ENCODE measurements at places on chromosomes 7 and 10.

- peak; percentile 37 for DNase-seq
Measured at GRCh38 chr7:24587853-24588252, 14.6 kb downstream of the PALS2 start.

DNA sequence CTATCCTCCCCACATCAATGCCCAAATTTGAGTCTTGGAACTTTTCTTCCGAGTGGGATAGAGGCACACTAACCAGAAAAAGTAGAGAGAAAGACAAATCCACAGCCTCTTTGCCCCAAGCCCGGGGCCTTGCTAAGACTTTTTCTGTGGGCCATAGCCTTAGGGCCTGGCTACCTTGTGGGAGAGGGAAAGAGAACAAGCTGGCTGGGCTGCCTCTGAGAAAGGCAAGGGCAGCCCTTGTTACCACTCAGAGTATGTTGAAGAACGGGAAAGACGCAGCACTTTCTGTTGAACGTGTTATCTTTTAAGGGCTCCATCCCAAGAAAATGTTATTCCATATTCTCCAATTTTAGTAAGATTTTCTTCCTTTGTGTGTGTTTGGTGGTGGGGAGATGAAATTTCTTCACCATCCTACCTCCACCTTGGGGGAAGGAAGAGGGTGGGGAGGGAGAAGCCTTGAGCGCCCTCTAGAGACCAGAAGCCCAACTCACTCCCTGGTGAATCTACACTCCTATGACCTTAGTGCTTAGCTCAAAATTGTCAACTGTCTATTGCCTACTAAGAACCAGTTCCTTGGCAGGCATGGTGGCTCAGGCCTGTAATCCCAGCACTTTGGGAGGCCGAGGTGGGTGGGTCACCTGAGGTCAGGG lies 3.9 kb upstream of the NRF1 start:
- peak; percentile 11 for DNase-seq

DNA sequence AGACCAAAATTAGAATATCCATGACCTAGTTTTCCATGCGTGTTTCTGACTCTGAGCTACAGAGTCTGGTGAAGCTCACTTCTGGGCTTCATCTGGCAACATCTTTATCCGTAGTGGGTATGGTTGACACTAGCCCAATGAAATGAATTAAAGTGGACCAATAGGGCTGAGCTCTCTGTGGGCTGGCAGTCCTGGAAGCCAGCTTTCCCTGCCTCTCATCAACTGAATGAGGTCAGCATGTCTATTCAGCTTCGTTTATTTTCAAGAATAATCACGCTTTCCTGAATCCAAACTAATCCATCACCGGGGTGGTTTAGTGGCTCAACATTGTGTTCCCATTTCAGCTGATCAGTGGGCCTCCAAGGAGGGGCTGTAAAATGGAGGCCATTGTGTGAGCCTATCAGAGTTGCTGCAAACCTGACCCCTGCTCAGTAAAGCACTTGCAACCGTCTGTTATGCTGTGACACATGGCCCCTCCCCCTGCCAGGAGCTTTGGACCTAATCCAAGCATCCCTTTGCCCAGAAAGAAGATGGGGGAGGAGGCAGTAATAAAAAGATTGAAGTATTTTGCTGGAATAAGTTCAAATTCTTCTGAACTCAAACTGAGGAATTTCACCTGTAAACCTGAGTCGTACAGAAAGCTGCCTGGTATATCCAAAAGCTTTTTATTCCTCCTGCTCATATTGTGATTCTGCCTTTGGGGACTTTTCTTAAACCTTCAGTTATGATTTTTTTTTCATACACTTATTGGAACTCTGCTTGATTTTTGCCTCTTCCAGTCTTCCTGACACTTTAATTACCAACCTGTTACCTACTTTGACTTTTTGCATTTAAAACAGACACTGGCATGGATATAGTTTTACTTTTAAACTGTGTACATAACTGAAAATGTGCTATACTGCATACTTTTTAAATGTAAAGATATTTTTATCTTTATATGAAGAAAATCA lies 35.5 kb downstream of the CAV1 start:
- DNase-seq = no peak

DNA sequence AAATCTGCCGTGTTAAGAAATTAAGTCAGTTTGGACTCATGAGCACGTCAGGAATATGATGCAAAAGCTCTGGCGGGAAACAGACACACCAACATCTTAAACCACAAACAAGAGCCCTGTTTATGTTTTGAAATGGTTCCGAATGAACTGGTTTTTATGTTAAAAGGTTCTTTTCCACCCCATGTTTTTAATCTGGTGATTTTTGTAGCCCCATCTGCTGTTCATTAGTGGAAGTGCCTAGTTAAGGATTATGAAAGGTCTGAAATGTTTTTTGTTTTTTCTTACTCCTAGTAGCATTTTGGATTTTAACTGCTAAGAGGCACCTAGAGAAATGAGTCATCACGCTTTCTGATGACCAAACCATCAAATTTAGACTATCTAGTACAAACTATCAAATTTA lies 404.1 kb upstream of the MKI67 start:
- no peak for DNase-seq

GRCh38 chr10:123556736-123557135 lies 109.4 kb upstream of the GPR26 start:
- no peak for DNase-seq

- DNase-seq = no peak
Measured at GRCh38 chr7:47470567-47471357, 111.1 kb downstream of the TNS3 start.

DNA sequence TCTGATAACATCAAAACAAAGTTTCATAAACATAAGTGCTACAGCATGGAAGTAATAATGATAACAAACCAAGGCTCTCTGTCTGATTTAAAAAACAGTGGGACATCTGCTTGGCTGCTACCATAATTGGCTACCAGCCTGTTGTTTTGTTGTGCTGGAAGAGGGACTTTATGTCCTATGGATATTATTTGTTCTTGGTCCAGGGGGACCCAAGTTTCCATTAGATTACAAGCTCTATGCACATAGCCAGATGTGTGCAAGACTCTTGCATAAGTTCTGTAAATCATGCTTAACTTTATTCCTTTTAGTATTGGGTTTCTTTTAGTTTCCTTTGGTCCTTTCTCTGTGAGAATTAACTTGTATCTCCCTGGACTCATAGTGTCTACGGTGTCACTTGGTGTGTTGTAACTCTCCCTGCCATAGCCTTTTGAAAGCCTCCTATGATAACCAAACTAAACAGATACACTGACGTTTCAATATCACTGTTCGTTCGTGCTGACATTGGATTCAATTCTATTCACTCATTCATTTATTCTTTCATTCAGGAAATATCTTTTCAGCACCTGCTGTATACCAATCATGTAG lies 41.4 kb upstream of the CD36 start:
- no peak for DNase-seq

Measured in effector CD4-positive, alpha-beta T cell (primary cell).